ENCODE measurements at places on chromosomes 12 and 14.

DNA sequence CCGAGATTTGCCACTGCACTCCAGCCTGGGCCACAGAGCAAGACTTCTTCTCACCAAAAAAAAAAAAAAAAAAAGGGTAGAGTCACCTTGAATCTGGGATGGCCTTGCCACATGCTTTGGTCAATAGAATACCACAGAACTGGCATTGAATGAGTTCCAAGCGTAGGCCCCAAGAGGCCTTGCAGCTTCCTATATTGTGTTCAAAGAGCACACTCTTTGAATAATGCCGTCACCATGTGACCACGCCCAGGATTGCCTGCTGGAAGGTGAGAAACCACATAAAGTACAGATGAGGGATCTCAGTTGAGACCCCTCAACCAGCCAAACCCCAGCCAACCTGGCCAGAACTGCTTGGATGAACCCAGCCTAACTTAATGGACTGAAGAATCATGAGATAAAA lies 239.2 kb upstream of the AMIGO2 start:
- no peak for DNase-seq

DNA sequence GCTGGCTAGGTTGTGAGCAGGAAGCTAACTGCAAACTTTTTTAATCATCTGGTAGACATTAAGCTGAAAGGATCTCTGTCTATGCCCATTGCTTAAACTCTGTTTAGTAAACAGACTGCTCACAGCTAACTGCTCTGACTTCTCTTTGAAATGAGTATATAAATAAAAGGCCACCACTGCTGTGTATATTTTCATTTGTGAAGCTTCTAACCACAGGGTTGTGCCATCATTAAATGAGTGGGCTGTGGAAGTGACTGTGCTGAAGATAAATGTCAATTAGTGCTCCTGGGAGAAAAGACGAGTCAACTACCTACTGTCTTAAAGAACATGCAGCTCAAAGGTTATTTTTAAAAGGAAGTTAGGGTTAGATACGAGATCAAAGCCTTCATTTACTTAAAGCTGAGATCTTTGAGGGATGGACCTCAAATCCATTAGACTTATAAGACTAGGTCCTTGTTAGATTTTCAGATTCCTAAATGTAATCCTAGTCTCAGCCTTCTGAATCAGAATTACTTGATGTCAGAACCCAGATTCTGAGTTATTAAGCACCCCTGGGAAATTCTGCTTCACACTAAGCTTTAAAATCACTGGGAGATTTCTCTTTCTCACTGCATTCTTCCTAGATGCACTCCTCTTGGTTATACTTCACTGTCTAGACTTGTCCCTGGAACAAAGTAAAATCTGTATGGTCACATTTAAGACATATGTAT lies 213.1 kb upstream of the FLRT2 start:
- DNase-seq = no peak

GRCh38 chr12:106140223-106140986 lies 1.7 kb upstream of the NUAK1 start:
- no peak for DNase-seq

DNA sequence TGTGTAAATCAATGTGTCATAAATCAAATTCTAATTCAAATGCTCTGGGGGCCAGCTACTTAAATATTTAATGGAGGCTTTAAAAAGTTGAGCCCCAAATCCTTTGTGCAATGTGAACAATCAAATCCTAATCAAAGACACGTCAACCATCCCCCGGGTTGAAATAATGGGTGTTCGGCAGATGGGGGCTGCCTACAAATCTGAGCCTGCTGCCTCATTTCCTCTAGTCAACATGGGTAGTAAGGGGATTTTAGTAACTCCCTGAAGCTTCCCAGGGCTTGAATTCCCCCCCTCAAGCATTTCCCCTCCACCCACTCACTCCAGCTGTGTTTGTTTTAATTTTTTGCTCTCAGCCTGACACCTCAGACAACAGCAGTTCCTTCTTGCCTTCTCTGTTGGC lies 37.8 kb downstream of the SRRM4 start:
- no peak for DNase-seq

DNA sequence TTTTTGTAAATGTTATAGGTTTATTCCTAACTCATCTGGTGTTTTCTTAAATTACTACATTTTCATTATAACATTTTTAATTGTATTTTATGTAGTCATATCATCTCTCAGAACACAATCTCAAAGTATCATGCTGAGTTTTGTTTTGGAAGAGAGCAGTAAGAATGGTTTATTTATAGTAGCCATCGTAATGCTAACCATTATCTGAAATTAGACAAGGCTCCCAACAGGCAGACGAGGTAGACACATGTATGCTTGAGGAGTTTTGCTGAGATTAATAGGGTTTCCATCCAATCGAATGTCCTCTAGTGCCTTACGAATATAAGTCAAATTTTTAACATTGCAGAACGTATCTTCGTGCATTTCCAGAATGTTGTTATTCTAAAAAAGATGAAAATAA lies 9.0 kb upstream of the CCER1 start:
- no peak for DNase-seq

DNA sequence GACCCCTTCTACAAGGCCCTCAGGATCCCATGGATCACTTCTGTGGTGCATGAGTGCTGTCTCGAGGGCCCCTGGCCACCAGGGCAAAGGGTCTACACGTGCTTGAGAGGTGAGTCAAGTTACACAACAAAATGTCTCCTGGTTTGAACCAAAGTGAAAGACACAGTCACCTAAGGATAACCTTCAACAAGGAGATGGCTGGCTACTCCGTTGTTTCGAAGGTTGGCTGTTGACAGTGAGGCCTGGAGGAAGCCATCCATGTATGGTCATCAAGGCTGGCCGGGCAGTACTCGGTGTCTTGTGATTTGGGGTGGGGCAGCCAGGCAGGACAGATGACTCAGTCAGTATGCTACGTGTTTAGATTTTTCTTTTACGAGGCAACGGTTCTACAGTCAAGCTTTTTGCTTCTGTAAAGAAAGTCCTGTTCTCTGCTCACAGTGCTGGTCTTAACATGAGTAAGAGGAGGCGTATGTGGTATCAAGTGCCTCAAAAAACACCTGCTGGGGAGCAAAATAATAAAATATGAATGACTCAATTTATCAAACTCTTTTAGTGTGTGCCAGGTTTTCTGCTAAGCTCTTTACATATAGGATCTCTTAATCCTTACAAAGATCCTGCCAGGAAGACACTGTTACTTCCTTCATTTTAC lies 18.0 kb upstream of the NT5DC3 start:
- DNase-seq = no peak

- DNase-seq = no peak
Measured at GRCh38 chr12:38053655-38054464, 262.7 kb upstream of the ALG10B start.

- DNase-seq = no peak
Measured at GRCh38 chr14:74368026-74368425, 19.8 kb downstream of the VRTN start.

GRCh38 chr14:55609681-55610080 lies 29.7 kb downstream of the KTN1 start:
- DNase-seq = no peak

DNA sequence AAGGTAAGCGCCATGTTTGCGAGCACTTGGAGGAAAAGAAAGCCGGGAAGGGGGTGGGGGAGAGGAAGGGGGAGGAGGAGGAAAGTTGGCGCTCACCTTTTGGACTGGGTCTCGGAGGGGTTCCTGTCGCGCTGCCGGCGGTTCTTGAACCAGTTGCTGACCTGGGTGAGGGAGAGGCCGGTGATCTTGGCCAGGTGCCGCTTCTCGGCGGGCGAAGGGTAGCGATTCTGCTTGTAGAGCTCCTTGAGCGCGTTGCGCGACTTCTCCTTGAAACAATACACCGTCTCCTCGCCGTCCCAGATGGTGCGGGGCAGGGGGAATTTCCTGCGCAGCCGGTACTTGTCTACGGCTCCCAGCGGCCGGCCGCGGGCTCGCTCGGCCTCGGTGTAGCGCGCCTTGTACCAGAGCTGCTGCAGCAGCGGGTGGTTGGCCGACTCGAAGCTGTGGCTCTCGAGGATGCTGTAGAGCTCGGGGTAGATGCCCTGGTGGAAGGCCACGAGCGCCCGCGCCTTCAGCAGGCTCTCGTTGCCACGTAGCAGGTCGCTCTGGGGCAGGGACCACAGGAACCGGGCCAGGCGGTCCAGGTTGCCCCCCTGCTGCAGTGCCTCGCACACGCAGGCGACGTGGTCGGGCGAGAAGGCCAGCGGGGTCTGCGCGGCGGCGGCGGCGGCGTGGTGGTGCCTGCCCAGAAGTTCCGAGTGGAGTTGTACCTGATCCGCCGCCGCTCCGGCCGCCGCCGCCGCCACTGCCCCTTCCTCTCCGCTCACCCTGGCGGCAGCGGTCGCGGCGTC lies 840 bp downstream of the SIX4 start:
- DNase-seq = peak; percentile 11

DNA sequence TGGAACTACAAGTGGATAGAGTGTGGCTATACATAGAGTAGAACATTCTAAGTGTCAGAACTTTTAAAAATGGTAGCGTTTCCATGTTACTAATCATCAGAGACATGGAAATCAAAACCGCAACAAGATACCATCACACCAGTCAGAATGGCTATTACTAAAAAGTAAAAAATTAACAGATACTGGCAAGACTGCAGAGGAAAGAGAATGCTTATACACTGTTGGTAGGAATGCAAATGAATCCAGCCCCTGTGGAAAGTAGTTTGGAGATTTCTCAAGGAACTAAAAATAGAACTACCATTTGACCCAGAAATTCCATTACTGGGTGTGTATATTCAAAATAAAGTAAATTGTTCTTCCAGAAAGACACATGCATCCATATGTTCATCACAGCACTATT lies 518.6 kb downstream of the NELL2 start:
- no peak for DNase-seq

DNA sequence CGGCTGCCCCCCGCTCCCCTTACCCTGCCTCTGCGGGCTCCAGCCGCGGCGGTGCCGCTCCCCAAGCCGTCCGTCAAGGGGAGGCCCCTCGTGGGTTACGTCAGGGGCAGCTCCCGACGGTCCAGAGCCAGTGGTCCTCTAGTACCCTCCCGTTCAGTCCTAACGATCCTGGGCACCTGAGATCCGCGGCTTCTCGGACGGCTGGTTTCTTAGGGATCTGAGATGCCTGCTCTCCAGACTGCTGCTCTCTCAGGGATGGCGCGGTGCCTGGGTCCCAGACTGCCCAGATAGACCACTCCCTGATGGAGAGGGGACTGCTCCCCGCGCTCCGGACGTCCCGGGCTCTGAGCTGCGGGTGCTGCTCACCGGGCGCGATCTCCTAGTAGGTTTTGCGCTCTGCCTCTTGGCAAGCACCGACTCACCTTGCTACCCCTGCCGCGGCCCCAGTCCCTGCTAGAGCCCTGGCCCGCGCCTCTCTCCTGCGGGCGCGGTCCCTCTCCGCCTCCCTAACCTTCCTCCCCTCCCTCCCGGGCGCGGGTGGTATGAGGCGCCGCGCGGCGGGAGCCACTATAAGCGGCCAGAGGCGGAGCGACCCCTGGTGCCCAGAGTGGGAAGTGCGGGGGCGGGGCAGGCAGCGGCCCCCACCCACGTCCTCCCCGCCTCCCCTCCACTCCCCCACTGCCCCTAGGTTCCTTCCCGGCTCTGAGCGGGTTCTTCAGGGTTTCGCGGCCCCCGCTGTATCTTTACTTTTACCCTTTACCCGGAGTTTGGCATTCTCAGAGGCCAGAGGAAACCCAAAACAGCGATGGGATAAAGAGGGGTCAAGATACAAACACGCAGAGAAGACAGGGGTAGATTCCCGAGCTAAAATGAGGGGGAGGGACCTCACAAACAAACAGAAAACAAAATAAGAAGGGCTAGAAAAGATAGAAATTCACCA lies at the start of gene C1QL4:
Gene C1QL4 (minus strand): TSS at position 544 of the 940 bp plus-strand sequence. CDS start 711 bp downstream, outside the sequence.
- DNase-seq = peak; percentile 66

GRCh38 chr12:42780671-42781070 lies 191.1 kb upstream of the PRICKLE1 start:
- no peak for DNase-seq

DNA sequence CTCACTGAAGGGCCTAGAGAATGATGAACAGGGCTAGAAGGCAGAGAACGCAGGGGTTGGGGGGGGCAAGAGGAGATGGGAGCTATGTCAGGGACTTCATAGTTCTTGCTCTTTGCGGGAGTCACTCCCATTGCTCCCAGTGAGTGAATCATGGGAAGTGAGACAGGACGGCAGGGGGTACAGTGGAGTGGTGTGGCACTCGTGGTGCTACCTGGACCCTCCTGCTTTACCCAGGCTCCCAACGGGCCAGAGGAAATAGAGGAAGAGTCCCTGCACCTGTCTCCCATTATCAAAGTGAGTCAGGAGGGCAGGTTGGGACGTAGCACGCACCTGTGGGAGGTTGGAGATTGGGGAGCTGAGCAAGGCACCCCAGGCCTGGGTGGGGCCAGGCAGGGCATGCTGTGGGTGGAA lies 1.3 kb upstream of the KRT8 start:
- no peak for DNase-seq

GRCh38 chr12:99387661-99388060 lies 259.9 kb upstream of the GARIN6 start:
- no peak for DNase-seq

DNA sequence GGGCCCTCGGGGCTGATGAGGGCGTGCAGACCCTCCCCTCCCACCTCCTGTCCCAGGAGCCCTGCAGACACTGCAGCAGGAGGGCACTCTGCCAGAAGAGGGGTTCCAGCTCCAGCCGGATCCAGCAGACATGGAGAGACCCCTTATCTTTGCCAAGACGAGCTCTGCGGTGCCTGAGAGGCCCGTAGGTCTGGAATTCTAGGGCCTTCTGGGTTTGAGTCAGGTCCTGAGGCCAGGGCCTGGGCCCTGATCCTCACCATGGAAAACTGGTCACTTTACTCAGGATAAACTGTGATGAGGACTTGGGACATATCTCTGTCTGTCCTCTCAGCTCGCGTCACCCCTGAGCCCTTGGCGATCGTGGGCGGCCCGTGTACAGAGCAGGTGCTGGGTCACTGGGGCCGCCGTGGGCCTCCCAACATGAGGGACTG lies 13.8 kb downstream of the MEG3 start:
- DNase-seq = no peak

DNA sequence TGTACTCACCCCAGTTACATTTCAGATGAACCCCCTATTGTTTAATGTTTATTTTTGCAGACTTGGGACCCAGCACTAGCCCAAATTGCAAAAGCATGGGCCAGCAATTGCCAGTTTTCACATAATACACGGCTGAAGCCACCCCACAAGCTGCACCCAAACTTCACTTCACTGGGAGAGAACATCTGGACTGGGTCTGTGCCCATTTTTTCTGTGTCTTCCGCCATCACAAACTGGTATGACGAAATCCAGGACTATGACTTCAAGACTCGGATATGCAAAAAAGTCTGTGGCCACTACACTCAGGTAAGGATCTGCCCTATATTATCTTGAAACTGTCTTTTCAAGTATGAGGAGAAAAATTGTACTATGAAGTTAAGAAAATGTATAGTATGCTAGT lies 1.2 kb downstream of the GLIPR1 start:
- no peak for DNase-seq

DNA sequence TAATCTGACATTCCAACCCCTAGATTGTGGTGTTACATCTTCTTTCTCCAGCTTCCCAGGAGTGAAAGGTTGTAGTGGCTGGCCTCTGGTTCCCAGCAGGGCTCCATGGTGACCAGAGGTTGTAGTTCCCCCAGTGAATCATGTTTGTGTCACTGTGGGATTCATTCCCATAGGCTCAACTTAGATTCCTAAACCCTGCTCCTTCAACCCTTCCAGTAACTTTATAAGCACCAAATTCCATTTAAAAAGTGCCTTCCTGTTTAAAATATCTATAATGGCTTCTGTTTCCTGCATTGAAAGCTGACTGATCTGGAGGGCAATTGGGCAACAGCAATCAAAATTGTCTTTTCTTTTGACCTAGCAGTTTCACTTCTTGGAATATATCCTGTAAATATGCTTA lies 40.5 kb upstream of the TBC1D15 start:
- DNase-seq = no peak

GRCh38 chr14:32728526-32728925 lies 210.2 kb upstream of the NPAS3 start:
- DNase-seq = no peak
